ENCODE measurements at places on chromosomes 1 and 21.

DNA sequence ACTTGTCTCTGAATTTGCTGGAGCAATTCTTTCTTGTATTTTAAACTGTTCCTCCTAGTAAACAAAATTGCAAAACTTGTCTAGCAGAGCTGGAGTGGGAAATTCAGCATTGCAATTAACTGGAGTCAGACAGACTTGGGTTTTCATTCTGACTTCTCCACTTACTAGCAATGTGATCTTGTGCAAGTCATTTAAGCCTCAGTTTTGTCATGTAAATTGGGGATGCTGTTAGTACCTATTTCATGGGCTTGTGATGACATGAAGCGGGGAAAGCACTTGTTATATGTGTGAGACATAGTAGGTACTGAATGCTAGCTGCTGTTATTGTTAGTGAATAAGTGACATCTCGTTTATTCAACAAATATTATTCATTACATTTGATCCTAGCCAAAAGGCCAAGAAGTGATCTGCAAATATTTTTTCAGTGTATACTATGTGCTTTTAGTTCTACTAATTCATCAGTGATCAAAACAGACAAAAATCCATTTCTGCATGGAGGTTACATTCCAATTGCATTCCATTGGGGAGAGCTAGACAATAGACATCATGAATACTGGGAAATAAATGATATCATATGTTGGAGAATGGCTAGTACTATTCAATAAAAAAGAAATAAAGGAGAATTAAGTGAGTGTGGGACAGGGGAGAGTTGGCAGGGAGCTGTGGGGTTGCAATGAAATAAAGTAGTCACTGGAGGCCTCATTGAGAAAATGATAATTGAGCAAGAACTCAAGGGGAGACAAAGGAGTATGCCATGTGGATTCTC lies 47.1 kb downstream of the CACHD1 start:
- DNase-seq, result peak; percentile 74

DNA sequence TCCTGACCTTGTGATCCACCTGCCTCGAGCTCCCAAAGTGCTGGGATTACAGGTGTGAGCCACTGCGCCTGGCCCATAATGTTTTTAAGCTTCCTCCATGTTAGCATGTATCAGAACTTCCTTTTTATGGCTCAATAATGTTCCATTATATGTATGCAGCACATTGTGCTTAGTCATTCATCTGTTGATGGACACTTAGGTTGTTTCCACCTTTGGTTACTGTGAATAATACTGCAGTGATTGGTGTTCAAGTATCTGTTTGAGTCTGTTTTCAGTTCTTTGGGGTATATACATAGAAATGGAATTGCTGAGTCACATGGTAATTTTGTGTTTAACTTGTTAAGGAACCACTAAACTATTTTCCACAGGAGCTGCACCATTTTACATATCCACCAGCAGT lies 17.7 kb downstream of the CMPK1 start:
- DNase-seq, result peak; percentile 45

DNA sequence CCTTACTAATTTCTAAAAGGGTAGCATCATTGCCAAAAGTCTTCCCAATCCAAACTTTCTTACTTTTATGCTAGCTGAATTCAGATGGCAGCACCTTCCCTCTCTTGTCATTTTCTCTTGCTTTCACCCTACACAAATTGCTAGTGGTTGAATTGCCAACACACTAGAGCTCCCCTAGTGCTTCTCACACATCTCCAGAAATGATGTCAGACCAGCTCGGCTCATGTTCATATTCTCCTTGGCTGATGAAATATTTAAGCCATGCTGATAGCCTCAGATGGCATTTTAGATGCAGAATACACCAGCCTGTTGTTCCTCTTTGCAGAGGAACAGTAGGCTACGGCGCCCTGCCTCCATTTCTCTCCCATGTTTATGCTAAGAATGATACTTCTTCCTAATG lies 256.9 kb downstream of the PTBP2 start:
- no peak for DNase-seq

DNA sequence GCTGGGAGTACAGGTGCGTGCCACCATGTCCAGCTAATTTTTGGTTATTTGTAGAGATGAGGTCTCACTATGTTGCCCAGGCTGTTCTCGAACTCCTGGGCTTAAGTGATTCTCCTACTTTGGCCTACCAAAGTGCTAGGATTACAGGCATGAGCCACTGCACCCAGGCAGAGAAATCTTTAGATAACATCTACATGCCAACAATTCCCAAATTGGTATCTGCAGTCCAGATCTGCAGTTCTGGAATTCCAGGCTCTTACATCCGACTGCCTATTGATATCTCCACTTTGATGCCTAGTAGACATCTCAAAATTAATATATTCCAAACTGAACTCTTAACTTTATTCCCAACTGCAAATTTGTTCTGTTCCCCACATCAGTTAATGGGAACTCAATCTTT lies 23.3 kb downstream of the INAVA start:
- DNase-seq, result peak; percentile 32

GRCh38 chr1:52186449-52186848 lies 44.6 kb downstream of the ZFYVE9 start:
- peak; percentile 14 for DNase-seq

All from EH (cell line).